ENCODE measurements at places on chromosomes 5 and 9.

GRCh38 chr9:115234094-115234493 lies 116.1 kb upstream of the TNC start:
- peak; percentile 21 for DNase-seq

DNA sequence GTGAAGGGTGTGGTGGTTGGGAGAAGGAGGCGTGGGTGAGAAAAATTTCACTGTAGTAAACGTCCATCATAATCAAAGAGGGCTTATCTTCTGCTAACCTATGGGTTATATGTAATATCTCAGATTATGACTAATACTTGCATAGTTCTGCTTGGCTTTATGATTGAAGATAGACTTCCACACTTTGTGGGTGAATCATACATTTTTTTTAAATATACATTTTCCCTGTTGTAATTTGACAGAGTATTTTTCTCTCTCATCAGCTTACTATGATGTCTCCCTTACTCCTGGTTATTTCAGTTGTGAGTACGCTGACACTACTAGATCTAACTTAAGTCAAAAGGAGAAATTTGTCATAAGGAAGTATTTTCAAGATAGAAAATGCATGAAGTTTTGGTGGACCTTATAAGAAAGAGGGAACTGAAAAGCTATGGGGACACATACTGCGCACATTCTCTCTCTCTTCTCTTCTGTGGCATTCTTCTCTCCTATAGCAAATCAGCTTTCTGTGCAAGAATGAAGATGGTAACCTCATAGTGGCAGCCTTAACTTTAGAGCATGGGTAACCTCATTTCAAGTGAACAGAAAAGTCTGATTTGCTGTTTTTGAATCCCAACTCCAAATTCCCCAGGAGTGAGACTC lies 4.9 kb upstream of the JAK2 start:
- DNase-seq = peak; percentile 75

GRCh38 chr5:82522897-82523296 lies 244.7 kb upstream of the RPS23 start:
- no peak for DNase-seq

DNA sequence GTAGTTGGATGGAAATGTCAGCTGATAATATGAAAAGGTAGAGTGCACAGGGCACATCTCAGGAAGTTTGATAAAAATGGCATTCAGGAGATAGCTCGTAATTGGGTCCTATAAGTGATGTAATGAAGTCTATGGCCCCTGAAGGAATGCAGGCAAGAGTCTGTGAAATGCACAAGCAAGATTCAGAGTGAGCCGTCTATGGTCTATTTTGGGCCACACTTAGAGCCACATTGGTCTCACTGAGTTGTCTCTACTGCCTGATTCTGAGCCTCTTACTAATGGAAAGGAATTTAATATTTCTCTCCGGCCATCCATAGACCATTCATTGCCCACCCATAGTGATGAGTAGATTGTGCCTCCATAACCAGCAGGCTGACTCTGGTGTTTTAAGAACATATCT lies 111.3 kb upstream of the KCNN2 start:
- DNase-seq = no peak

- peak; percentile 65 for DNase-seq
Observed at GRCh38 chr9:4366591-4367330, 66.9 kb upstream of the GLIS3 start.

DNA sequence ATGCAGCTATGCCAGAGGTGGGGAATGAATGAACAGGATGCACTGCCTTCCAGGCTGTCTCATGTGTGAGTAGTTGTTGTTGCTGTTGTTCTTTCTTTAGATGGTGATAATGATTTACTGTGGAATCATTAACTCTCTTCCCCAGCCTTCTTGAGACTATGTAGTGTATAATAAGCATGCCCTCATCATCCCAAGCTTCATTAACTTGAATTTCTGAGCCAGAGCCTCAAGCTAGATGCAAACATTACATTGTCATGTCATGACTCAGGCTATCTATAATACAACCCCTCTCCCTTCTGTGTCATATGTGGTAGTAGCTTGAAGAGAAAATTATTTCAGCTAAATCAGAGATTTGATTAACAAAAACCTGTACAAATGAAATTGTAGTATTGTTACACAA lies 10.0 kb upstream of the ADAMTSL1 start:
- no peak for DNase-seq

- no peak for DNase-seq
Observed at GRCh38 chr5:62902126-62902525, 323.5 kb downstream of the LRRC70 start.

GRCh38 chr9:125549891-125550885 lies 156.8 kb downstream of the MAPKAP1 start:
- no peak for DNase-seq

GRCh38 chr5:14328144-14328543 lies 185.0 kb downstream of the TRIO start:
- DNase-seq = no peak

- DNase-seq = no peak
Observed at GRCh38 chr5:138303372-138303771, 28.2 kb downstream of the CDC25C start.

DNA sequence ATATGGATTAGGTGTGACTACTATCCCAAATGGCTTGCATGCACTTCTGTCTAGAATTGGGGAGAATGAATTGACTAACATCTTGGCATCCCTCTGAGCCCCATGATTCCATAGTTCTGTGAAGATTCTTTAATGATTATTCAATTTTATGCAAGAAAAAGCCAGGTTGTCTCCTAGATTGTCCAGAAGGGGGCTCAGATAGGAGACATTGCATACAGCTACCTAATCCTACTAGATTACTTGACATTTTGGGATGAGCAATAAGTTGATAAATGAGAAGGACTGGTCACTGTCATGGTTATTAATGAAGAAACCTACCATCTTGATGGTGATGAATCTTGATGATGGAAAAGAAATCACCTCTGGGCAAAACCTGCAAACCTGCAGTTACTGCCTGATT lies 117.0 kb downstream of the CARTPT start:
- DNase-seq = no peak

GRCh38 chr5:172868924-172869591 lies 35.0 kb downstream of the ERGIC1 start:
- DNase-seq = peak; percentile 89

DNA sequence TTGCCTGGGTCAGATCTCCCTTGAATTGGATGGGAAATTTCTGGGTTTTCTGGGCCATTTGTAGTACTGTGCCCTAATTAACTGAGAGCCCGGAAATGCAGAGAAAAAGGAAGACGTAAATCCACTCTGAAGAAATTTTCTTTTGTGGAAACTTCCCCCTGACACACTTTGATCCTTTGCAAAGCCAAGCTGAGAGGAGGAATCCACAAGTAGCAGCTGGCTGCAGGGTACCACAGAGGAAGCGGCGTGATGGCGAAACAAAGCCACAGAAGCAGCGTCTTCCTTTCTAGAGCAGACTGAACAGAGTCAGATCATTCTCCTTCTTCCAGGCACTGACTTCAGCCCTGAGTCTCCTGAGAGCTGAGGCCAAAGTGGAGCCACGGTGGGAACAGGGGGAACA lies 47.1 kb upstream of the ZNF354A start:
- DNase-seq = peak; percentile 78

DNA sequence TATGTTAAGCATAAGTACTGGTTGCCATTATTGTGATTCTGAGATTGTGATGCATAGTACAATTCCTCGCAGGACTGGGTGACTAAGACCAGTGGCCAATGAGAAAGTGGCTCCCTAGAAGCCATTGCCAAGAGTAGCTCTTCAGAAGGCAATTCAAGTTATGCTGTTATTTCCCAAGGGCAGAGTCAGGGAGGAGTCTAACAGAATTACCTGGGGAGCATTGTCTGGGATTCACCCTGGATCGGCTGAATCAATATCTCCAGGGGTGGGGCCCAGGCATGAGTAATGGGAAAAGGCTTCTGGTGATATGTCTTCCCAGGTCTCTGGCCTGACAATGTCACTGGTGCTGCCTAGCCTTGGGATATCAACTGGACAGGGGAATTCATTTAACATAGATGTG lies 10.9 kb upstream of the ARHGEF28 start:
- no peak for DNase-seq
